ENCODE measurements at places on chromosomes 4 and X.
A peak's percentile ranks its signal among the peaks of the same experiment; 100 is the strongest.

- DNase-seq = no peak
These were observed 107.8 kb upstream of the CBLL2 start for GRCh38 chrX:22164770-22165388.

GRCh38 chr4:33386764-33387163 is 2666.6 kb downstream of the PCDH7 start:
- no peak for DNase-seq

DNA sequence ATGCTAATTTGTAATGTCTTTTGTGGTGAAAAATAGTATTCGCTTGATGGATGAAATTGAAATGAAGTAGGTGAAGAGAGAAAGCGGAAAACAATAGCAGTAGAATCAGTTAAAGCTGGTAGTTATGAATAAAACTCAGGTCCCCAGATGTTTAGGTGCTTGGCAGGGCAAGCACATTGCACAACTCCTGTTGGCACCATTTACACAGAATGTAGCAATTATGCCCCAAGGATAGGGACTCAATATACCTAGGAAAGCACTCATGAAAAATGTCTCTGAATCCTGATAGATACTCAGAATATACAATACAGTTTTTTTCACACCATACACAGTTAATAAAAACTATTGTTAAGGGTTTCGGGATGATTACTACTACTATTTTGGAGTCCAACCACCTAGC is 26.5 kb upstream of the GRIA3 start:
- DNase-seq = no peak

GRCh38 chrX:17759990-17760389 is 22.7 kb downstream of the SCML1 start:
- DNase-seq = no peak

- peak; percentile 97 for DNase-seq
These were observed at the start of gene PAPSS1 for GRCh38 chr4:107719922-107720722. TSS of gene PAPSS1 (minus strand) at chr4:107720234. CDS start at chr4:107720179, 55 bp downstream.

DNA sequence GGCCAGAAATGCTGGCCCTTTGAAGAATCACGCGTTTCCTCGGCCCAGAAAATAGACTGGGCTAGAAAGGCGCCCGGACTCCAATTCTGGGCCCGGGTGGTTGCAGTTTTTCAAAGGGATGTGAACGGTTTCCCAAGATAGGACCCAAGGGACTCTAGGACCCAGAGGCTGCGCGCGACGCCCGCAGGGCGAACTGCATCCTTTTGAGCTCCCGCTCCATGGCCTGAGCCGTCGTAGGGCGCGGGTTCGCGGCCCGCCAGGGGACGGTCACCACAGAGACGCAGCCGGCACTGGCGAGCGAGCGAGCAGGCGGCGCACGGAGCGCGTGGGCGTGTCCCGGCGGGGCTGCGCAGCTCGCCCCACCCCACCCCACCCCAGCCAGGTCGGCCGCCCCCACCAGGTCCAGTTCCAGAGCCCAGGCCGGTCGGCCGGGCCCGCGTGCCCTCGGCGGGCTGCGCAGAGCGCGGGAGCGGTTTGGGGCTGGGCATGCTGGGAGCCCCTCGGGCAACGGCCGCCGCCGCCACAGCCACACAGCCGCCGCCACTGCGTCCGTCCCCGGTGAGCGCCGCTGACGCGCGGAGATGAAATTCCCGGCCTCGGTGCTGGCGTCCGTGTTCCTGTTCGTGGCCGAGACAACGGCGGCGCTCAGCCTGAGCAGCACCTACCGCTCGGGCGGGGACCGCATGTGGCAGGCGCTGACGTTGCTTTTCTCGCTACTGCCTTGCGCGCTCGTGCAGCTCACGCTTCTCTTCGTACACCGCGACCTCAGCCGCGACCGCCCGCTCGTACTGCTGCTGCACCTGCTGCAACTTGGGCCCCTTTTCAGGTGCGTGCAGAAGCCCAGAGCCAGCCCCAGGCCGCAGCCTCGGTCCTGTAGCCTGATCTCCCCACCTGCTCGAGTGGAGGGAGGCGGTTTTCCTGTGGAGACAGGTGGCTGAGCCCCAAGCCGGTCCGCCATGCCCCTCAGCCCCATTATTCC is at the start of gene XK:
XK (plus strand) TSS at position 411 of the 979 bp plus-strand sequence; CDS start at position 582, 171 bp downstream.
- DNase-seq = peak; percentile 63

Measured in NCI-H1092 treated with DMSO at 0.1 percent for 48 hours (cell line).